ENCODE measurements at places on chromosomes 11 and 22. TPM values are rescaled to one million over a fixed set of nuclear protein-coding genes. Genes with fewer than 3 reads are reported as not detected.

- no peak overlapping the region for H3K4me3 ChIP-seq
- H3K27ac ChIP-seq, result no peak overlapping the region
- no peak for DNase-seq
- H3K36me3 ChIP-seq, result peaks cover 4% of the 10 kb centered on the region
- peaks cover 56% of the 10 kb centered on the region for H3K4me1 ChIP-seq
These were observed 111.5 kb downstream of the RPL27A start for GRCh38 chr11:8794126-8794525.

- peaks cover 30% of the 10 kb centered on the region for H3K4me1 ChIP-seq
- no peak for DNase-seq
- peaks cover 34% of the 10 kb centered on the region for H3K27me3 ChIP-seq
These were observed 4.4 kb downstream of the ASCL2 start for GRCh38 chr11:2265854-2266585.

- no peaks in the 10 kb centered on the region for H3K36me3 ChIP-seq
- H3K4me3 ChIP-seq, result no peak overlapping the region
- peaks cover 7% of the 10 kb centered on the region for H3K4me1 ChIP-seq
- H3K27me3 ChIP-seq, result no peaks in the 10 kb centered on the region
- peak overlapping the region; percentile 60 for H3K27ac ChIP-seq
These were observed 84.9 kb downstream of the CTTN start for GRCh38 chr11:70483077-70483861.

DNA sequence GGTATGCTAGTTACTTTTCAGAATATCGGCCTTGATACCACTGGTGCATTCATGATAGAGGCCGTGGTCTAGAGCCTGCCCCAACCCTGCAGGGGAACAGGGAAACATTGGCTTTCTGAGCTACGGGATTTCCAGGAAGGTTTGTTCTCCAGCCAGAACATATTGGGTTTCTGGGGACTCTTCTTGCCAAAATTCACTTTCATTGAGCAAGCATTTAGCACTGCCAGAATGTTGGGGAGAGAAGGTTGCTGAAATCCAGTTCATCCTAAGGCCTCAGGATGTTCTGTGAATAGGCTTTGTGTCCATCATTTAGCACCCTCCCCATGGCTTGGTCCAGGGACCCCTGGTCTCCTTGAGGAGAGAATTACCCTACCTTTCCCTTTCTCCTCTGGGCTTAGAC lies 36.7 kb downstream of the DRG1 start:
- no peaks in the 10 kb centered on the region for H3K27me3 ChIP-seq
- no peaks in the 10 kb centered on the region for H3K4me1 ChIP-seq
- H3K36me3 ChIP-seq, result peaks cover 100% of the 10 kb centered on the region
- no peak for DNase-seq
- H3K4me3 ChIP-seq, result no peak overlapping the region

- H3K36me3 ChIP-seq, result no peaks in the 10 kb centered on the region
- no peaks in the 10 kb centered on the region for H3K27me3 ChIP-seq
- no peak for DNase-seq
These were observed 126.0 kb upstream of the TTC12 start for GRCh38 chr11:113188371-113188834.

OR52R1 gene
- not detected for total RNA-seq

DNA sequence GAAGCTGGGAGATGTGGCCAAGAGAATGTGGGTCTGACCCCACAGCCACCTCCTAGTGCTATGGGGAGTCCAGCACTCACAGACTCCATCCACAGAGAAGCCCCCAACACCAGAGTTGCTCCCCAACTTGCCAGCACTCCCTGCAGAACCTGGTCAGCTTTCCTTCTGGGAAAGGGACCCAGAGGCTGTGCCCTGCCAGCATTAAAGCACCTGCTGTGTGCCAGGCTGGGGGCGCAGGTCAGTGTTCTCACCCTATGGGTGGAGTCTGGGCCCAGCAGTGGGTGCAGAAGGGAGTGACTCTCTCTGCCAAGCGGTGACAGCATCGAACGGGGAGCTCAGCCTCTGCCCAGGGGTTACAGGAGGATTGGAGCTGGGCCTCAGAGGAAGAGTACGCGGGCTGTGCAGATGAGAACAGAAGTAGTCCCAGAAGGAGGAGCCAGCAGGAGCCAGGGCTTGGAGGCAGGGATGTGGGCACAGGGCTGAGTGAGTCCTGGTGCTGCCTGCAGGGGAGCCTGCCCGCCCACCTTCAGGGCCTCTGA lies 114.4 kb downstream of the MPPED1 start:
- H3K36me3 ChIP-seq, result no peaks in the 10 kb centered on the region
- H3K4me1 ChIP-seq, result no peaks in the 10 kb centered on the region
- no peak overlapping the region for H3K4me3 ChIP-seq
- H3K27me3 ChIP-seq, result peaks cover 7% of the 10 kb centered on the region
- no peak overlapping the region for H3K27ac ChIP-seq

DNA sequence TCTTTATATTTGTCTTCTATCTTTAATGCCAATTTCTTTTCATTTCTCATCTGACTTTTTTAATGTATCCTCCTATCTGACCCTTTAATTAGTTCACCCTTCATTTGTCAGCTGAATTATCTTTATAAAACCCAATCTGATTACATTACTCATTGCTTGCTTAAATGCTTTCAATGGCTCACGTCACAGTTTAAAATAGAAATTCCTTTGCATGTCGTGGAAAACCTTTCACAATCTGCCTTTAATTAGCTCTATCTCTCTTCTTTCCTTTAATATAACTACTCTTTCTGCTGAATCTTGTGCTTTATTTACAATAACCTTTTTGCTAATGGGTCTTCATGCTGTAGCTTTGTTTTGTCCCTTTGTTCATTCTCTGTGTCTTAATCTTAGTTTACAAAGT lies 125.7 kb downstream of the DYNC2H1 start:
- no peak overlapping the region for H3K27ac ChIP-seq
- no peaks in the 10 kb centered on the region for H3K27me3 ChIP-seq
- DNase-seq, result no peak
- H3K36me3 ChIP-seq, result peaks cover 3% of the 10 kb centered on the region
- H3K4me1 ChIP-seq, result no peaks in the 10 kb centered on the region
- no peak overlapping the region for H3K4me3 ChIP-seq

DNA sequence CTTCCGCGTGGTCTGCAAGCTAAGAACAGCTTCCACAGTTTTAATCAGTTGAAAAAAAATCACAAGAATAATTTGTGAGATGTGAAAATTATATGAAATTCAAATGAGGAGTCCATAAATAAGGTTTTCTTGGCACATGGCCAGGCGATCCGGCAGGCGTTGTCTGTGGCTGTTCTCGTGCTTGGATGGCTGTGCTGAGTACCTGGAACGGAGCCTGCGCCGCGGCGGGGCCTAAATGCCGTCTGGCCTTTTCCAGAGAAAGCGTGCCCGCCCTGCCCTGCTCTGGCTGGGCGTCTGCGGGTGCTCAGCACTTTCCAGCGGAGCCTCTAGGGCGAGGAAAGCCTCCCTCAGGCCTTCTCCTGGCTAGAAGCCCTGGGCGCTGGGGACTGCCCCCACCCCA lies 41.8 kb downstream of the OSBPL5 start:
- peak; percentile 56 for DNase-seq
- no peak overlapping the region for H3K27ac ChIP-seq
- no peaks in the 10 kb centered on the region for H3K27me3 ChIP-seq

Measured in lower lobe of right lung (tissue), 2 donors.